ENCODE measurements at places on chromosomes 3 and 15.
A peak's percentile ranks its signal among the peaks of the same experiment; 100 is the strongest.

- peak; percentile 24 for DNase-seq
Observed at GRCh38 chr3:123586131-123586530, 1.3 kb upstream of the HACD2 start.

GRCh38 chr3:149663966-149664365 is 6.1 kb upstream of the WWTR1 start:
- no peak for DNase-seq

- DNase-seq, result peak; percentile 46
Observed at GRCh38 chr15:34038871-34039789, at the start of gene AVEN. AVEN (minus strand) TSS chr15:34039204; CDS start chr15:34039046, 158 bp downstream.

GRCh38 chr3:154783061-154783460 is 297.1 kb upstream of the MME start:
- DNase-seq, result no peak

DNA sequence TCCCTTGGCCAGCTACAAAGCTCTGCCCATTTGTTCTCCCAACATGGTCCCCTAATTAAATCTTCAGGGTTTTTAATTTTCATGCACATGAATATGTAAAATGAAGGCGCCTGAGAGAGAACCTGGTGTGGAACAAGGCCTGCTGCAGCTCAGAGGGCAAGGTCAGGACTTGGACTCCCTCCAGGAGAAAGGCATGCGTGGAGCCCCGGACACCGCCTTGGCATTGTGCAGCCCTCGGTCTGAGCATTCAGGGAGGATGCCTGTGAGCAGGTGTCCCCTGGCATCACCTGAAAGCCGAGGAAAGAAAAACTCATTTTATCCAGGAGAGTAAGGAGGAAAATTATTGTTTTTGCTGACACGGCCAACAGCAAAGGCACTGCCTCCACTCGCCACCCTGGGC is 33.8 kb upstream of the EPHB1 start:
- DNase-seq, result no peak

DNA sequence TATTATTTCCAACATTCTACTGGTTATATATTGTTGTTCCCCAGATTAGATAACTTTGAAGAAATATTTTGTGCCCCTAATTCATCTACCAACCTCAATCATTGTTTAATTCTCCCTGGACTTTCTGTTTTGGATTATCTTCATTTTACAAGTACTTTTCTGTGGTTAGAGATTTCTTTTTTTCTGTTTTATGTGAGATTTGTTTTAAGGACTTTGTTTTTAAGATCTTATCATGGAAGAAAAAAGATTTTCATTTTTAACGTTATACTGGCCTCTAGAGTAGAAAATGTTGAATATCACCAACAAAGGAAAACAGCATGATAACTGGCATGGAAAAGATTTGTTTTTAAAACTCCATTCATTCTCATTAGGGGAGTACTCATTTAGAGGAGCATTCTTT is 210.9 kb upstream of the KCNMB2 start:
- DNase-seq, result no peak

DNA sequence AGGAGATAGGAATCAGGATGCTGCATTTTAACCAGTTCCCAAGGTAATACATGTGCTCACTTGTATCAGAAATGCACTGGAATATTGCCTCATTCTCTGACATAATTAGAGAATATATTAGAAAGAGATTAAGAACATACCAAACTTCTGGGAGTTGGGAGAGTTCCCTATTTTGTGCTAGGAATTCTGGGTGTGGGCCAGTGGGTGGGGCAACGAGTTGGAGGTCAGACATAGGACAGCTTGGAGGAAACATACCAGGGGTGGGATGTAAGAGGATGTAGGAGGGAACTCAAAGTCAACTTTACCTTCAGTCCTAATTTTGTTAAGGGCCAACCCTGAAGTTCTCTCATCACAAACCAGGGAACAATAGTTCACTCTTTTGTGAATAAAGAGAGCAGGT is 83.6 kb downstream of the SLC7A14 start:
- no peak for DNase-seq

GRCh38 chr3:87260270-87260669 is 16.1 kb downstream of the POU1F1 start:
- DNase-seq, result peak; percentile 20

GRCh38 chr3:78794431-78794830 is 973.4 kb downstream of the ROBO1 start:
- DNase-seq, result no peak

DNA sequence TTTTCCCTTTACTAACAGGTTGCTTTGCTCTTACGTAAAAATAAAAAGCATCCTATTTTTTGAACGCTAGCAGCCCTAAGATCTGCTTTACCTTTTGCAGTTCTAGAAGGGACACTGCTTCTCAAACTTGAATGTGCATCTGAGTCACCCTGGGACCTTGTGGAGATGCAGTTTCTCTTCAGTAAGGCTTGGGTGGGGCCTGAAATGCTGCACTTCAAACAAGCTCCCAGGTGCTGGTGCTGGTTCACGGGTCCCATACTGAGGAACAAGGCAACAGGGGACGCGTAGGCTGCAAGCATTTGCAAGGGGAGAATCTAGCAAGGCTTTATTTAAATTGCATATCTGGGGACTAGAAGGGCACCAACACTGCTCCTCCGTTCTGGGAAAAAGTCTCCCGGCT is 30.0 kb downstream of the MB21D2 start:
- no peak for DNase-seq

GRCh38 chr3:30586096-30586805 is 20.1 kb upstream of the TGFBR2 start:
- no peak for DNase-seq

DNA sequence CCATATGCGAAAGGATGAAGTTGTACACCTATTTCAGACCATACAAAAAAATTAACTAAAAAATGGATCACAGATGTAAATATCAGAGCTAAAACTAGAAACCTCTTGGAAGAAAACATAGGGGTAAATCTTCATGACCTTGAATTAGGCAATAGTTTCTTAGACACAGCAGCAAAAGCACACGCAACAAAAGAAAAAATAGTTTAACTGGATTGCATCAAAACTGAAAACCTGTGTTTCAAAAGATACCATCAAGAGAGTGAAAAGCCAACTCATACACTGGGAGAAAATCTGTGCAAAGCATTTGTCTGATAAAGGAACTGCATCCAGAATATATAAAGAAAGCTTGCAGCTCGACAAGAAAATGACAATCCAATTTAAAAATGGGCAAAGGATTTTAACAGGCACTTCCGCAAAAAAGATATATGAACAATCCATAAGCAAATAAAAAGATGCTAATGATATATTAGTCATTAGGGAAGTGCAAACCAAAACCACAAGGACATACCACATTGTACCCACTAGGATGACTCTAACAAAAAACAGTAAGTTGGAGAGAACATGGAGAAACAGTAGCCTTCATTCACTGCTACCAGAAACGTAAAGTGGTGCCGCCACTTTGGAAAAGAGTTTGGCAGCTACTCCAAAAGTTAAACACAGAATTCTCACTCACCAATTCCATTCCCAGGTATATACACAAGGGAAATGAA is 263.1 kb downstream of the ADAMTS17 start:
- no peak for DNase-seq

- DNase-seq, result no peak
Observed at GRCh38 chr3:37819591-37819990, 42.1 kb upstream of the CTDSPL start.

DNA sequence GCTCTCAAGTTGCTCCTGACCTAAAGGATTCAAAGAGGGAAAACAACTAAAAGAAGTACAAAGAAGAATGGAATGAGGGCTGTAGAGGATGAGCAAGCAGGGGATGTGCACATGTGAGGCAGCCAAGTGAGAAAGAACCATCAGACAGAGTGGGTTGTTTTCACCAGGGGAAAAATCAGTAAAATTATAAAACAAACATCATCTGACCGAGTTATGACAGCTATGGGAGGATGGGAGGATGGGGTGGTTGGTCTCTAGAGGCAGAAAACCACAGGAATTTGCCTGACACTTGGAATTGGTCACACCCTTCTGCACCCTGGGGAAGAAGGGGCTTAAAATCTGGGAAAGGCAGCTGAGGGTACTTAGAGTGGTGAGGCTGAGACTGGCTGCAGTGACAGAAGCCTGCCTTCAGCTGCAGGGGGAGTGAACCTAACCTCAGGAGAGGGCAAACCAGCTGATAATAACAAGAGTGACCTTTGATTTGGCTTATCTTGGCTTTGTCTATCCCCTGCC is 10.1 kb downstream of the ARHGAP31 start:
- DNase-seq, result no peak

- no peak for DNase-seq
Observed at GRCh38 chr3:182722907-182723306, 70.4 kb upstream of the ATP11B start.

GRCh38 chr3:49630784-49631183 is 43.4 kb upstream of the APEH start:
- DNase-seq, result no peak

- DNase-seq, result no peak
Observed at GRCh38 chr15:66042624-66043023, 173.3 kb downstream of the RAB11A start.

DNA sequence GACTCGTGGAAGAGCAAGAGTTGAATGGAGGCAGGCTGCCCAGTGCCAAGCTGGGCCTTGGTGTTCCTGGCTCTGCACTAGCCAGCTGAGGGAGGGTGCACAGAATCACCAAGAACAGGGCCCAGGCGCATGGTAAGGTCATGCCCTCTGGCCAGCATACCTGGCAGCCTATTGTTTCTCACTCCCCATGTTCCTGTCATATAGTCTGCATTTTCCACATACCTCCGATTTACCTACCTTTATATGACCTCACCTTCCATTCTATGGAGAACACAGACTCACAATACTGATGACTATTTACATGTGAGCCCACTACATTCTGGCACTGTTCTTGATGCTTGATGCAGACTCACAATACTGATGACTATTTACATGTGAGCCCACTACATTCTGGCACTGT is 5.4 kb downstream of the CLEC3B start:
- no peak for DNase-seq

DNA sequence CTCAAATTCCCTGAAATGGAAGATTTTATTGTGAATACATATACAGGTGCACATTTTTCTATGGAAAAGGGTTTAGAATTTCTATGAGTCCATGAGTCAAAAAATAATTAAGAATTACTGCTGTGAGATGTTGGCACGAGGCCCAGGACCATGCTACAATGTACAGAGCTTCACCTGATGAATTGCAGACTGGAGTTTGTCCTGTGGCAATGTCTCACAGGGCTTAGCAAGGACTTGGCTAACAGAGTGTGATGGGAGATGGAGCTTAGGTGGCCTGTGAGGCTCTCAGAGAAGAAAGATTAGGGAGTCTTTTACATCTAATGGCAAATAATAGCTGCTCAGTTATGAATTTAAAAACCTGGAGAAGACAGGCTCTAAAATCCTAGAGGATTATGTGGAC is 219.5 kb upstream of the CBLB start:
- DNase-seq, result no peak

DNA sequence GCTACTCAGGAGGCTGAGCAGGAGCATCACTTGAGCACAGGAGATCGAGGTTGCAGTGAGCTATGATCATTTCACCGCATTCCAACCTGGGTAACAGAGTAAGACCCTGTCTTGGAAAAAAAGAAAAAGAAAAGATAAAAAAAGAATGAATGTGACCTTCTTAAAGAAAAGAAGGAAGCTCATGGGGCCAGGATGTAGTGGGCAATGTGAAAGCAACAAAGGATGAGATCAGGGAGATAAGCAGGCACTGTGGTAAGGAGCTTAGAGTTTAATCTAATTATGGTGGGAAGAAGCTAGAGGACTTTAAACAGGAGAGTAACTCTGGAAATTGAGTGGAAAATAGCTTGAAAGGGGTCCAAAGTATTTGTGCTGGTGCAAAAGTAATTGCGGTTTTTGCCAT is 231.6 kb upstream of the UBE2E2 start:
- no peak for DNase-seq

DNA sequence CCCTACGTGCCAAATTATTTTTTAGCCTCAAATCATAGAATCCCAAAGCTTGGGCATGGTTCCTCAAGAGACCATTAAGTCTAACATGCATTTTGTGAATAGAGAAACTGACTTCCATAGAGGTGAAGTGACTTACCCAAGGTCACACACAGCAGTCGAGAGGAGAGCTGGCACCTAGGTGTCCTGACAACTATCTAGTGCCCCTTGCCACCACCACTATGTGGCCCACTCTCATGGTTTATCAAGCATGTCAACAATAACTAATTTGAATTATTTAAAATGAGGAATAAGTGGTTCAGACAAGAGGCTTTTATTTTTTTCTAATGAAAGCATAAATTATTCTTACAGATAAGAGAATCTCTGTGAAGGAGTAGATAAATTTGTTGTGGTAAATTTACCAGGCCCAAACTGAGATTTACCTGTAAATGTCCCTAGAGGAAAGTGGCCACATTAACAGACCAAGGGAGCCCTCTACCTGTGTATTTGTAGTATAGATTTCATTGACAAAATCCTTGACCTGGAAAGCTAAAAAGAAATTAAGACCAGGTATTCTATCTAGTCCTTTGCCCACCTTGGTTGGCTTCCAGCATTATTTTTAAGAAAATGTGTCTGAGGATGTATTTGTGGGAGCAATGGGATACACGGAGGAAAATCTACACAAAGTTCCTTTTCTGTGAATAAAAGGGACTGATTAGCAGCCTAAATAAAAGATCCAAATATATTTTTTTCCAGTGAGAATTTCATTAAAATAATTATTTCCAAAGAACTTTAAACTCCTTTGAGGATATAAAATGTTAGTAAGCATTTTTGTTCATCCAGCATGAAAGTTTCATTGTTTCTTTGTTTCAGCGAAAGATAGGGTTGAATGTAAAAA is 49.1 kb downstream of the IQCH start:
- no peak for DNase-seq

DNA sequence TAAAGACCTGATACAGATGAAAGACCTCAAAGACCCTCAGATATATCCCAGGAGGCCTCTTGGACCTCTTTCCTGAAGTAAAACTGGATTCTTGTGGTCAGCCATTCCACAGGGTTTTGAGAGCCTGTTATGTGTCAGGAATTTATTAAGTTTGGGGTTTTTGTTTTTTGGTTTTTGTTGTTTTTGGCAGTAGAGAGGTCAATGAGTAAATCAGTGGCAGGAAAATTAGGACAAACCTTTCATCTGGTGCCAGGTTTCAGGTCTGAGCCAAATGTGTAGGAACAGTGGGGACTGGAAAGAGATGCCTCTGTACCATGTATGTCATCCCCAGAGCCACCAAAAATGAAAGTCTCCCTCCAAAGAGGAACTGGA is 520.4 kb upstream of the MDFIC2 start:
- DNase-seq, result no peak

DNA sequence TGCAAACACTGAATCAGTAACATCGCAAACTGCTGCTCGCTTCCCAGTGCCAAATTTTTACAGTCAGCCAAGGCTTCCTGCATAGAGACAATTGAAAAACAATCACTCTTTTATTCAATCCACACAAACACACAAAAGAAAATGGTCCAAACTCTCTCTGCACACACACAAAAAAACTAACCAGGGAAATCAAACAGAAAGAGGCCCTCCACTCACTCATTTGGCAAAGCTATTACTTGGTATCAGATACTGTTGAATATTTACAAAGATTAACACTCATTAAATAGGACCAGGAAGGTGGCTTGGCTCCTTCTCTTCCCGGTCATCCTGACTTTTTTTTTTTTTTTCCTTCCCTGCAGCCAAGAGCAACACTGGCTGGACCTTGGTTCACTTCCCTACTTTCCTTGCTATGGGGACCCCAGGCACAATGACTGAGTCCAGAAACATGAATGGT is 62.4 kb upstream of the SPATA12 start:
- no peak for DNase-seq
